NCI-H1436 treated with DMSO at 0.1 percent for 48 hours (cell line): ENCODE measurements at places on chromosomes 16 and 17.

DNA sequence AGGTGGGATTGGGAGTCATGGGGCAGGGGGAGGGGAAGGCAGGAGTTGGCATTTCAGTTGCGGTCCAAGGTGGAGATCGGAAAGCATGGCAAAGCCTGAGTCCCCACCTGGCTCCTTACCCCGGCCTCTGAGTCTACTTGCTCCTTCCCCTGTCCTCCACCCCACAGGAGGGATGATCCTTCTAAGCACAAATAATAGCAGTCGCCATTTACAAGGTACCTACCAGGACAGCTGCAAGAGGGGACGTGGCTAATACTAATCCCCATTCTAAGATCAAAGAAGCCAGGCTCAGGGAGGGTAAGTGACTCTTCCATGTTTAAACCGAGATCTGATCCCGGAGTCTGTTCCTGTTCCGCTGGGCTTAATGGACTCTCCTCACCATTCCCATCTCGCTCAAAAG is 396.3 kb downstream of the SLC39A11 start:
- DNase-seq, result no peak

GRCh38 chr16:86457501-86458148 is 52.7 kb upstream of the FOXF1 start:
- DNase-seq, result no peak

DNA sequence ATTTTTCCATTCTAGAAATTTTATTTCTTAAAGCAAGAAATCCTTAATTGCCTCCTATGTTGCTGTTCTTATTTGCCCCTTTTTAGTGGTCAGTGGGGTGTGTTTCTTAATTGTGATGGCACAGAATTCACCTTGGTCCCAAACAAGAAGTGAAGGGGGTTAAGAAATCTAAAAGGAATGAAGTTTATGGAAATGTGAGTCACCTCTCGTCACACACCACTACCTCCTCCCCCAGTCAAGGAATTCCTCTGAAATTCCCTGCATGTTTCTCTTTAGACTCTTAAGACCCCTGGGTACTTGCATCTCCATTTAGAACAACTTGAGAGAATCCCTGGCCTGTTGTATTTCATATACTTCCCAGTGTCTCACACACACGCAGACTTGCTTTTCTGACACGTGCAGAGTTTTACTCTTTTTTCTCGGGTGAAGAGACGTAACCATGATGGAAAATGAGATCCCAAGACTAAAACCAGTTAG is 247.4 kb downstream of the PRKCA start:
- DNase-seq, result no peak

GRCh38 chr16:81547194-81547938 is 102.8 kb downstream of the CMIP start:
- DNase-seq, result no peak

- no peak for DNase-seq
Observed at GRCh38 chr16:65037556-65037955, 84.3 kb downstream of the CDH11 start.

DNA sequence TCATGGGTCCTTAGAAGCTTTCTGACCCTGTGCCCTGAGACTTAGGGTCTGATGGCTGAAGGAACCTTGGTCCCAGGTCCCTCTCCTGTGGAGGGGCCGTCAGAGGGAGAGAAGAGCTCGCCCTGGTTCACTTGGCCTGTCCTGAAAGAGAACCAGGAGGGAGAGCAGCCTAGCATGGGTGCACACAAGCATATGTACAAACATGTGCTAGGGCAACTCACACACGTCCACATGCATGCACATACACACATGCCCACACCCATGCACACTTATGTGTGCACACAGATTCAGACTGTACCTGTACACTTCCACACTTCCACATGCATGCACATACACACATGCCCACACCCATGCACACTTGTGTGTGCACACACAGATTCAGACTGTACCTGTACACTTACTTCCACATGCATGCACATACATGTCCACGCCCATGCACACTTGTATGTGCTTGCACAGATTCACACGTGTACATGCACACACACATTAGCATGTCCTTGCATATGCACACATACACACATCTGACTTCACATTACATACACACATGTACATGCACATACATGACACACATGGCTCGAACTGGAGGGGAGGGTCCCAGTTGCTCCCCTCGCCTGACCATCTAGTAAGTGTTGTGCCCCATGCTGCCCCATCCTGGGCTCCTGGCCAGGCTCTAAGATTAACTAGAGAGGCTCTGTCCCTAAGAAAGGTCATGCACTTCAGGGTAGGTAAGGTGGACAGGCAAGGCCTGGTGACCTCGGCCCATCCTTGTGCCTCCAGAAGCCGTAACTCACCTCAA is 122.0 kb downstream of the METRNL start:
- DNase-seq, result no peak

- DNase-seq, result no peak
Observed at GRCh38 chr17:3660311-3660891, 8.0 kb downstream of the TAX1BP3 start.

DNA sequence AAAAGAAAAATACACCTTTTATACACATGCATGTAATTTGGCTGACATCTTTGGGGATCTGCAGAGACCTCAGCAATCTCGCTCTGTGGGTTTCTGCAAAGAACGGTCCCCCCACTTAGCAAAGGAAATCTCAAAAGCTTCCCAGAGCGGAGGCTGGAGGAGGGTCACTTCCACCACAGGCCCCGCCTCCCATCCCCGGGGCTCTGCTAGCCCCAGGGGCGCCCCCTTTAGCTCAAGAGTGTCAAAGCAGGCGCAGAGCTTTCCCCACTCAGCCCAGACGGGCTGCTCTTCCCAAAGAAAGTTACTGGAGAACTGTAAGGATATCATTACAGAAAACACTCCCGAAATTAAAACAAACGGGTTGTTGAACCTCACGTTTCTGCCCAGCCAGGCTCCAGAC is 11.4 kb downstream of the SLC13A5 start:
- no peak for DNase-seq

GRCh38 chr16:67226295-67226803 is 581 bp upstream of the TMEM208 start:
- DNase-seq, result no peak

DNA sequence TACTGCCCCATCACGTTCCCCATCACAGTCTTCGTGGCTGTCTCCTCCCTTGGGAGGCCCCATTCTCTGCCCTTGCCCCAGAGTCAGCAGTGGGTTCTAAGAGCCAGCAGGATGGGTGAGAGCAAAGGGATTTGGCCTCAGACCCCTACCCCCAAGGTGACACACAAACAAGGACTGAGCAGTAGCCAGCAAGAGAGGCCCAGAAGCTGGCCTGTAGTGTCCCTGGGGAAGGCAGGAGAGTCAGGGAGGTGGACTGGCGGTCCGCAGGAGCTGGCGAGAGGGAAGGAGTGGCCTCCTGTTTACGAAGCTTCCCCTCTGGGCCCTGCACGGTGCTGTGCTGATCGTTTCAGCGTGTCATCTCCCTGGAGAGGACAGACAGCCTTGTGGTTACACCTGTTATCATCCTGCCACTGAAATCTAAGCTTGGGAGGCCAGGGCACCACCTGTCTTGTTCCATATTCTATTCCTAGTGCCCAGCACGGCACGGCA is 8.4 kb downstream of the WDR81 start:
- no peak for DNase-seq

DNA sequence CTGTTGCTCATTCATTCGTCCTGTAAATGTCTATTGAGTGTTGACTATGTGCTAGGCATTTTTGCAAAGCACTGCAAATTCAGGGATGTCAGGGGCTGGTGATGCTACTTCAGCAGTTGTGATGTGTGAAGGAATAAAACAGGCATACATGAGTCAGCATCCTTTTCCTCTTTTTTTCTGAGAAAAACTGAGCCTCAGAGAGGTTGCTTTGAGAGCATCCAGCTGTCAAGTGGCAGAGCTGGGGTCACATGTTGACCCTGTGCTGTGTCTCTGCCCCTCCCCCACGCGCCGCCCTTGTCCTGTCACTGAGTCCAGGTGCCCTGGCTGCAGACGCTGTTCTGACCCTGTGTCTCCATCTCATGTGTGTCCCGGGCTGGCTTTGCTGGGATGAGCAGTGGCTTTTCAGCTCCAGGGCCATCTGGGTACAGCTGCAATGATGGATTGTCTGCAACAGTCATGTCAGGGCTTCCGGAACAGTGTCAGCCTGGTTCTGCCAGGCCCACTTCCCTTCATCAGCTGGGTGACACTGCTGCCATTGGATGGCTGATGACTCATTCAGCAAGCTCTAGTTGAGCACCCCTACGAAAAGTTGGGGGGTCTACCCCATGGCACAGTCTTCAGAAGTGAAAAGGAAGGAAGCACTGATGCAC is 14.9 kb downstream of the SEC14L5 start:
- DNase-seq, result no peak

- DNase-seq, result no peak
Observed at GRCh38 chr17:62194401-62194800, 129.3 kb upstream of the MED13 start.

- DNase-seq, result no peak
Observed at GRCh38 chr17:57266902-57267311, 10.6 kb downstream of the MSI2 start.

DNA sequence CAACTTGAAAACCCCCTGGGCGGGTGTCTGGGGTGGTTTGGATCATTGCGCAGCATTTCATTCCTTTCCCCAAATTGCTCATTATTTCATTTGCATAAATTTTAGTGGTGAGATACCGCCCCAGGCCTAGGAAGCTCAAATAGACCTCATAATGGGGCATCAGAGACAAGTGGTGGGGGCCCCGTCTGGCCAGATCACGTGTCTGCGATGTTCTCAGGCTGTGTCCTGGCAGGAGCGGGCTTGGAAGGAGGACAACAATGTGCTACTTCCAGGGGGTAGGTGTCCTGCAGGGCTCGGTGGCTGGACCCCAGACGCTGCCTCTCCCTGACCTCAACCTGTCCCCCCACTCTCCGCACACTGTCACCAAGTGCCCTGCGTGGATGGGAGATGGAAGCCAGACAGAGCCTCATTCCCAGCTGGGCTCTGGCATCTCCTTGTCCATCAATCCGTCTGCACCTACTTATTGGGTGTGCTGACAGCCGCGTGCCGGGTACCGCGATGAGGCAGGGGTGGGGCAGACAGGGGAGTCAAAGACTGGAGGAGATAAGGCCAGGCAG is 116.9 kb downstream of the NTN1 start:
- no peak for DNase-seq

- DNase-seq, result no peak
Observed at GRCh38 chr17:37180376-37180775, 195.4 kb upstream of the C17orf78 start.

- DNase-seq, result no peak
Observed at GRCh38 chr16:89602273-89602951, 11.0 kb upstream of the DPEP1 start.

- no peak for DNase-seq
Observed at GRCh38 chr17:19755392-19755791, 7.3 kb upstream of the ALDH3A1 start.

- no peak for DNase-seq
Observed at GRCh38 chr16:87076950-87077749, 240.0 kb downstream of the C16orf95 start.

DNA sequence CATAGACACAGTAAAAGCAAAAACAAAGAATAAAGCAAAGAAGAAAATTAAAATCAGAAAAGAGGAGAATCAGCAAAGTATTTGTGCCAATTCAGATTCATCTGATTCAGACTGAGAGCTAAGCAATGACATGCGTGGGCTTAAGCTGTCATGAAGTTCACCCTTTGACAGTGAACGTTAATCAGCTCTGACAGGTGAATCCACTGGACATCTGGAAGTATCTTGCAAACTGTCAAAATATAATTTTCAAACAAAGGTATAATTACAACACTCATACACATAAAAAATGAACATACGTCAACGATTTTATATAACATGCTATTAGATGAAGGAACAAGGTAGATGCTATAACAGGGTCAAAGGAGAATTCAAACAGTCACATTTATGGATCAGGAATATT is 596.3 kb upstream of the SALL1 start:
- no peak for DNase-seq

GRCh38 chr17:39209317-39210092 is 9.4 kb downstream of the RPL19 start:
- no peak for DNase-seq

GRCh38 chr16:49377196-49377755 is 3.7 kb downstream of the C16orf78 start:
- no peak for DNase-seq

DNA sequence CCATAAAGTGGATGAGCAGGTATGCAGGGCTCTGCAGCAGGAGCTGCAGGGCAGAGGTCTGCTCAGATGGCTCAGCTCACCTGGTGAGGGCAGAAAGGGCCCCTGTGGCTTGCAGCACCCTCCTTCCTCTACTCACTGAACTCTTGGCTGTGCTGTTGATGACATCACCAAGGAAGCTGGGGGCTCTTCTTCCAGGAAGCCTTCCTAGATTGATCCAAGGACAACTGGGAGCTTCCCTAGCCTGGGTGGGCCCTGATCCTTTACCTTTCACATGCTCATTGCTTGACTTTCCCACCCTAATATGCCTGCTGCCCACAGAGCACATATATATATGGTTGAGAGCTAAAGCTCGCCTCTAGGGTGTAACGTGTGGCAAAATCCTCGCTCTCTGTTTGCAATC is 2.5 kb downstream of the KIF19 start:
- DNase-seq, result no peak

GRCh38 chr16:1277617-1278282 is 21.9 kb downstream of the TPSD1 start:
- DNase-seq, result no peak

GRCh38 chr16:70399381-70399780 is 39.5 kb downstream of the ST3GAL2 start:
- DNase-seq, result no peak

- no peak for DNase-seq
Observed at GRCh38 chr17:1099242-1099641, 80.5 kb downstream of the ABR start.

DNA sequence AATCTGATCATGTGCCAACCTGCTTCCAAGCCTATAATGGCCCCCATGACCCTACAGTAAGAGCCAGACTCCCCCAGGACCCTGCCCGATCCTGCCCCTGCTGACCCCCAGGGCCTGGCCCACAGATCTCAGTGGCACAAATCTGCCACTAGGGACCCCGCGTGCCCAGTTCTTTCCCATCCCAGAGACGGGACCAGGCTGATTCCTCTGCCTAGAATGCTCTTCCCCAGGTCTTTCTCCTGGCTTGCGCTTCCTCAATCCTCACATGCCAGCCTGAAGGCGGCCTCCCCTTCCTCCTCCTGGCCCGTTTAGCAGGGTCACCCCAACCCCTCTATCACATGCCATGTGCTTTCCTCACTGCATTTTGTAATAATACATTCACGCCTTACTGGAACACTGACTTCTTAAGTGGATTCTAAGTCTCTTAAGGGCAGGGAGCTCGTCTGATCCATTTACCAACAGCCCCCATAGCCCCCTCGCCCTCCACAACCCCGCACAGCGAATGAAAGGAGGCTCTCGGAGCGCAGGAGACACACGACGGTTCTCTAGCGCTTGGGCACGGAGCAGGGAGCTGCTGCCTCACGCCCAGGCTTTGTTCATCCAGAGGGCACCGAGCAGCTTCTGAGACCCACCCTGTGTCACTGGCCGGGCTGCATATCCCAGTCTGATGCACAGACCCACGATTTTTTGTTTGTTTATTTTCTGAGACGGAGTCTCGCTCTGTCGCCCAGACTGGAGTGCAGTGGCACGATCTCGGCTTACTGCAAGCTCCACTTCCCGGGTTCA is 1.2 kb downstream of the TRIM65 start:
- DNase-seq, result no peak
